ENCODE measurements at places on chromosomes 1 and 21.

- no peak for DNase-seq
Observed at GRCh38 chr1:220730486-220730885, 17.6 kb upstream of the MTARC2 start.

- DNase-seq, result no peak
Observed at GRCh38 chr1:1431845-1432273, 3.6 kb upstream of the VWA1 start.

- DNase-seq, result no peak
Observed at GRCh38 chr1:223519116-223519515, 125.9 kb downstream of the CCDC185 start.

- no peak for DNase-seq
Observed at GRCh38 chr1:185365951-185366350, 48.9 kb upstream of the IVNS1ABP start.

- no peak for DNase-seq
Observed at GRCh38 chr1:59601811-59602210, 212.9 kb upstream of the HOOK1 start.

DNA sequence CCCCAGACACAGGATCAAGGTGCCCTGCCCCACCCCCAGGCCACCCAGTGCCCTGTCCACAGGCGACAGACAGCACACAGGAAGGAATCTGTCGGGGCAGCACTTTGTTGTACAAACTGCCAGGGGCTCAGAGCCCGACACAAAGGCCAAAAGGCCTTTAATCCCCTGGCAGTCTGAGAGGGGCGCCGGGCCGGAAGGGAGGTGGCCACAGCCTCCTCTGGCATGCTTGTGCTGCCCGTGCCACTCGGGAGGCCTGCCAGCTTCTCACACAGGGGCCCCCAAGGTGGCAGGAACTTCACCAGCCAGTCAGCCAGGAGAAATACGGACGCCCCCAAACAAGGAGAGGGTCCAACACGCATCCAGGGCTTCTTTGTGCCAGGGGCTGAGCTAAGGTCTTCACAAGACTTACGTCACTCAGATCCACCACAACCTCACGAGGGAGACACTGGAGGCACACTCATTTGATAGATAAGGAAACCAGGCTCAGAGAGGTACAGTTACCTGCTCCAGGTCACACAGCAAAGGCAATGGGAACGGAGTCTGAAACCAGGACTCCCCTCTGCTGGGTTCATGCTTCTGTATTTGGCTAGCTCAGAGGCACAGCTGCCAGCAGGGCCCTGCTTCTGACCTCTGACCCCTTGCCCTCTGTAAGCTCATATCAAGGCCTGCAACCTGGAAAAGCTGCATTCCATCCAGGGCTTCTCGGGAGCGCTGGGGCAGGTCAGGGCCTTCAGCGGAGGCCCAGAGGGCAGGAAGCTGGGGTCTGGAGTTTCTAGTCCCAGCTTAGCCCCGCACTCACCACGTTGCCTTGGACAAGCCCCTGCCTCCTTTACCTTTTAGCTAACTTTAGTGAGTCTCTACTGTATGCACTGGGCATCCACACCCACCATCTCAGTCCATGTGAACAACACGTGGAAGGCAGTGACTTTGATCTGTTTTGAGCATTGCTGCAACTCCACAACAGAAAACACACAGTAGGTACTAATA, 34.8 kb downstream of the HSPG2 start:
- no peak for DNase-seq

DNA sequence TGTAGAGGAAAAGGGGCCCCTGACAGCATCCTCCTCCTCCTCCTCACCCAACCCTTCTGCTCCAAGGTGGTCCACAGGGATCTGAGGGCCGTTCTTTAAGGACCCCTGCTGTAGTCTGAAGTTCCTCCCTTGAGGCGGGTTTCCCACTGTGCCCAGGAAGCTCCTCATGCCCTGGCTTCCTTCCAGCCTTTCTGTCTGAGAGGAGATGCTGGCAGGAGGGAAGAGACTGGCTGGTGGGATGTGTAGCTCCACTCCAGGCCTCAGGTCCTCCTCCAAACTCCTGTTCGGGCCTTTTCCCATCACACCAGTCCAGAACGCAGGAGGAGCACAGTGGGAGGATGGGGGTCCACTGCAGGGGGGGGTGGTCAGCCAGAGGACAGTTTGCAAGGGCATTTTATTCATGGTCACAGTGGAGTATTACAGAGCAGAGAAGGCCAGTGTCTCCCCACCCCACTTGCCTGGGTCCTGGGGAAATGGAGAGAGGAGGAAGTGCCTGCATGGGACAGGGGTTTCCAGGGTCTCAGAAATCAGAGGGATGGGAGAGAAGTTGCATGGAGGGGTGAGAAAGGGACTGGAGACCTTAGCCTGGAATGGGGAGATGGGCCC, 7.8 kb downstream of the ETV3L start:
- no peak for DNase-seq

GRCh38 chr1:33322870-33323585, 2.1 kb upstream of the A3GALT2 start:
- no peak for DNase-seq

DNA sequence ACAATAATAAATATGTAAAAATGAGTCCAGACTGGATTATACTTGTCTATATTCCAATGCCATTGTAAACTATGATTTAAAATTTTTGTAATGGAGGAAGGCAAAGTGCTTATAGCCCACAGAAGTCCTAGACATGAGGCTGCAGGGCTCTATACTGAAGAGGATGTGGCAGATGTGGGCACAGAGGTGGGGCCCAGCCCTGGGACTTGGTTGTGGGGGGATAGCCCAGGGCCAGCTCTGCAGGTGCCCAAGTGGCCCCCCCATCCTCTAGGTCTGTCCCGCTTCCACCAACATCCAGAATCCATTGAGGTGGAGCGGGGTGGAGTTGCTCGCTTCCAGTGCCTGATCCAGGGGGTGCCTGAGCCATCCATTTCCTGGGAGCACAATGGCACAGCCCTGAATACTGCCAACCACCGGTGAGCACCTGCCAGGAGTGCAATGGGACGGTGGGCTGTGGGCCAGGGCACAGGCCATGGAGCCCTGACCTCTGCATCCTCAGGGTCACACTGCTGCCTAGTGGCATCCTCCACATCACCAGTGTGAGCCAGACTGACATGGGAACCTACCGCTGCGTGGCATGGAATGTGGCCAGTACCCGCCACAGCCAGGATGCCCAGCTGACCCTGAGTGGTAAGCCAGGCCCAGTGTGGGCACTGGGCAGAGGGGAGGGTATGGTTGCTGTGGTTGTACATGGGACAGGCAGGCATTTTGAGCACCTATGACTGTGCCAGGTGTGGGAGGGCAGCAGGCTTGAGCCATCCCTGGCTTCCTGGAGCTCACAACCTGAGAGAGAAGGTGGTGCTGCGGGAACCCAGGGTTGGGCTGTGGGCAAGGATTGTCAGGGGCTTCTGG, 21.0 kb downstream of the SLC27A3 start:
- DNase-seq, result no peak

DNA sequence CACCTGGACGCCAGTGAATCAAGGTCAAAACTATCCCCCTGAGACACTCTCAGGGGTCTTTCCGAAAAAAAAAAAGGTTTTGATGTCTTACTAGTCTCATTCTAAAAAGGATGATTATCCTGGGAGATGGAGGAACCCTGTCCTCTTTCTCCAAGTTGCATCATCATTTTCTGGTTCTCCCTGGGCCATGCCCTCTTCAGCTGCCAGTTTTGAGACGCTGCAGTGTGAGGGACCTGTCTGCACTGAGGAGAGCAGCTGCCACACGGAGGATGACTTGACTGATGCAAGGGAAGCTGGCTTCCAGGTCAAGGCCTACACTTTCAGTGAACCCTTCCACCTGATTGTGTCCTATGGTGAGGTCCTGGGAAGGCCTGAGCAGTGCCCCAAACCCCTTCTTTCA, 3.5 kb downstream of the FCRLA start:
- no peak for DNase-seq

GRCh38 chr1:156463874-156464273, 36.7 kb downstream of the MEF2D start:
- no peak for DNase-seq

- DNase-seq, result no peak
Observed at GRCh38 chr1:43772978-43773377, 65.6 kb downstream of the ST3GAL3 start.

Measured in cortex of kidney (tissue), 1 donor.